ENCODE measurements at places on chromosomes 1 and 21.

DNA sequence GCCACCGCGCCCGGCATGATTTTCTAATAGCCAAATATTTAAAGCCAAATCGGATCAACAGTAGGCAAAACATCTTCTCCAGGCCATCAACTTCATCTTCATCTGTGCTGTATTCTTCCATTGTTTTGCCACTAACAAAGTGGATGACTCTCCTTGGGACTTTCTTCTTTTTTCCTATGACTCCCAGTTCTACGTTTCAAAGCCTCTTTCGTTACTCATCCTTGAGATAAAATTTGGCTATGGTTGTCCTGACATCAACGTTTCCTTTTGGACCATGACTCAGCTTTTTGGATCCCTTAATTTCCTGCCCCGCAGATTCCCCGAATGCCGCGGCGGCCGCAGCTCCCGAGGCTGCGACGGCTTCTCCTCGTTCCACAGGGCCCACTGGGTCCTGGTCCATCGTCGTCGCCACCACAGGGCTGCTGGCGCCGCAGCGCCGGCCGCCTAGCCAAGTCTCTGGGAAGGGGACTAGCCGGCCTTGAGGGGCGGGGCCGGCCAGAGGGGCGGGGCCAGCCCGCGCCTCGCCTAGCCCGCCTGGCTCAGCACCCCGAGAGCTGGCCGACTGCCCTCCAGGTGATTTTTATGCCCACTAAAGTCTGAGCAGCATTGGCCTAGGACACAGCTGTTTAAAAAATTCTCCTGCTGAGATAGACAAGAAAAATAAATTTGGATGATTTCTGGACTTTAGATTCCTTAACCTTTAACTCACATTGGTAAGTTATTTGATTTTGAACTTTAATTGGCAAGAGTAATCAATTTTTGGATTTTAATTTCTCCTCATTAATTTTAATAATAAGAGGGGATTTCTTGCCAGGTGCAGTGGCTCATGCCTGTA lies 93.9 kb downstream of the ADCY10 start:
- DNase-seq: peak; percentile 82

DNA sequence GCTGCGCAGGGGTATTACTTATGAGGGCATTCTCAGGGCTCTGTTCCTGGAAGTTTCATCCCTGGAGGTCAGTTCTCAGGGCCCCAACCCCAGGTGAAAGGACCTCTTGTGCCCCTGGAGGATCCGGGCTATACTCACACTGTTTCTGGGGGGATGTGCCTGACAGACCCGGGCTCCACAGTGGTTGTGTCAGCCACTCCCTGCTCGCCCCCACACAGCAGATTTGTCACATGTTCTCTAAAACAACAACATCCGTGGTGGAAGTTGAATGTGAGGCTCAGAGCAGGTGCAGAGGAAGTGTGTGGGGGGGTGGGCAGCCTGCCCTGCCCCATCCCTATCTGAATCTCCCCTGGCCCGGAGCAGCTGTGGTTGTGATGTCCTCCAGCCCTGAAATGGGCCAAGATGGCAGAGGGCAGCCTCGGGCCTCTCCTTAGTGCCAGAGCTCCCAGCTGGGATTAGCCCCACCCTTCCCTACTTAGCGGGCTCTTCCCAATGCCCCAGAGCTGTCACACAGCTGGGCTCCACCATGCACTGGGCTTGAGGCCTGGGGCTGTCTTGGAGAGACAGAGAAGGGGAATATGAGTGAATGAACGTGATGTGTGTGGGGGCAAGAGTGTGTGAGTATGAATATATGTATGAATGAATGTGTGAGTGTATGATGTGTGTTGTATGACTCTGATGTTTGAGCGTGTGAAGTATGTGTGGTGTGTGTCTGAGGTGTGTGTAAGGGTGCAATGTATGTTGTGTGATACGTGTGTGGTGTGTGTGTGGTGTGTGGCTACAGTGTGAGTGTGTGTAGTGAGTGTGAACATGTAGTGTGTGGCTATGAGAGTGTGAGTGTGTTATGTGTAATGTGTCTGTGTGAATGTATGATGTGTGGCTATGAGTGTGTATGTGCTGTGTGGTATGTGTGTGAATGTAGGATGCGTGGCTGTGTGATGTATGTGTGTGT lies 1.5 kb upstream of the FCMR start:
- DNase-seq: no peak

GRCh38 chr1:80158771-80159170 lies 1152.2 kb upstream of the ADGRL4 start:
- no peak for DNase-seq

GRCh38 chr21:44760376-44760775 lies 41.2 kb downstream of the UBE2G2 start:
- DNase-seq: no peak

DNA sequence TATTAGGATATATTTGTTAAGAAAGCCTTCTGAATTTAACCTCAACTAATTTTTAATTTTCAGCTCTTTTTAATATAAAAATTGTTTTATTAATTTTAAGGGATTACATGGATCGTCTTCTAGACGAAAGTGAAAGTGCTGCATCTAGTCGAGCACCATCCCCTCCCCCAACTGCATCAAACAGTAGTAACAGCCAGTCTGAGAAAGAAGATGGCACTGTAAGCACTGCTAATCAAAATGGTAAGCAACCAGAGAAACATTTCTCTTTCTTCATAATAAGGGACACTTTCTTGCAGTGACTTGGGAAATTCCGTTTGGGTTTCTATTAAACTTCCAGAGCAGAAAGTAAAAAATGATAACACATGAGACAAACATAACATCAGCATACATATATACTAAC lies 56.9 kb downstream of the MIER1 start:
- DNase-seq: no peak

- DNase-seq: no peak
Measured at GRCh38 chr1:46528297-46528955, 23.0 kb downstream of the KNCN start.

- no peak for DNase-seq
Measured at GRCh38 chr1:64962441-64962840, 3.9 kb downstream of the JAK1 start.

DNA sequence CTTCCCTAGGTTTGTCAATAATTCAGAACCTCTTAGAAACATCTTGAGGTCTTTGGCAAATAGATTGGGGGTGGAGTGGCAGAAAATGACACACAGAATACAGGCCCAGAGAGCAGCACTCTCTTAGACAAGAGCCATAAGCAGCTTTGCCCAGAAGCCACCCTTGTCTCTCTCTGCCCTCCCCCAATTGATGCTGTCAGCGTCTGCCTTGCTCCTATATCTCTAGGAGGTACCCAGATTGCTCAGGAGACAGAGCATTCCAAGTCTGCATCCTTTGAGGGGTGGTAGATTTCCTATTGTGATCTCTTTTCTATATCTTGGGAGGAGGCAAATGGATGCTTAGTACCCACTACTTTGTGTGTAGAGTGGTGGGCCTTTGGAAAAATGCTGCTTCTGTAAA lies 1.8 kb downstream of the RGL1 start:
- DNase-seq: no peak

DNA sequence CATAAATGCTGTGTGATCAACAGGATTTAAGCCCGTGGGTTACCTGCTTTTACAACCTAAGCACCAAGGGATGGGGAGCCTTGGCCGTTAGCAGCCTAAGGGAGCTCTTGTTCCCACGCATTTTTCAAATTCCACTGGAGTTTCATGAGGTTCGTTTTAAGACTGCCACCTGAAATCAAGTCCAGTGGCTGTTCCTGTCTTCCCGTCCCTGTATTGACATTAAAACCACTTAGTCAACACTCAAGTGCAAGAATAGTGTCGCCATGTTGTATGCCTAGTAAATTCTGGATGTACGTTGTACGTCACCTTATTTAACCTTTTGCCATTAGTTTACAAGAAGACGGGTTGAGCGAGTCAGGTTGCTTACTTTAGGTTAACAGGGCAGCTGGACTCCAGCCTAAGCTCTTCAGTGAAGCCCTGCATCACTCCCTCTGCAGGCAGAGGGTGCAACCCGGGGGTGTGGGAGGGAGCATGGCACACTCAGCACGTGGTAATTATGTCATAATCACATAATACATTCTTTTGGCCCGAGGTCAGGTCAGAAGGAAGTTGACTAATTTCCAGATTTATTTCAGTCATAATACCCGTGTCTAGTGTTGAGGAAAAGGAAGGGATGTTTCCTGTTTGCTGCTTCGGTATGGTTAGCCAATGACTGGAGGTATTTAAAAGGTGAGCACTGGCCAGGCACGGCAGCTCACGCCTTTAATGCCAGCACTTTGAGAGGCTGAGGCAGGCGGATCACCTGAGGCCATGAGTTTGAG lies 42.5 kb downstream of the CNST start:
- DNase-seq: peak; percentile 91

GRCh38 chr1:7845761-7846160 lies 7.1 kb downstream of the UTS2 start:
- DNase-seq: no peak

GRCh38 chr21:17427831-17428483 lies 84.9 kb upstream of the CXADR start:
- DNase-seq: no peak

DNA sequence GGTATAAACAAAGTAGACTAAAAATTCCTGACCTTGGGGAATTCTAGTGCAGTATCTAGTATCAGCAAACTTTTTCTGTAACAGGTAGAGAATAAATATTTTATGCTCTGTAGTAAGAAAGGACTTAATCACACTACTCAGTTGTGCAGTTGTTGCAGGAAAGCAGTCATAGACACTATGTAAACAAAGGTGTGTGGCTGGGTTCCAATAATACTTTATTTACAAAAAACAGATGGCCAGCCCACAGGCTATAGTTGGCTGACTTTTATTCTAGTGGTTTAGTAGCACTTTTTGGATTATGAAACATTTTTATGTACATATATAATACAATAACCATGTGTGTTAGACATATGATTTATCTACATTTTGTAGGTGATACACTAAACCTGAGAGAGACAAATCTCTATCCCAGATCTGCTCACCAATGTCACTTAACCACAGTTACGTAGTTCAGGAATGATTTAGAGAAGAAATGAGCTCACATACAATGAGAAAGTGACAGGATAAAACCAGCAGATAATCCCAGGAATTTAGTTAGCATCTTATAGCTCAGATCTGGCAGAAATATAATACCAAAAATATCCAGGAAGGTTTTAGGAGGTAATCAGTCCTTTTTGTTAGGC lies 56.1 kb downstream of the MIER1 start:
- DNase-seq: no peak

DNA sequence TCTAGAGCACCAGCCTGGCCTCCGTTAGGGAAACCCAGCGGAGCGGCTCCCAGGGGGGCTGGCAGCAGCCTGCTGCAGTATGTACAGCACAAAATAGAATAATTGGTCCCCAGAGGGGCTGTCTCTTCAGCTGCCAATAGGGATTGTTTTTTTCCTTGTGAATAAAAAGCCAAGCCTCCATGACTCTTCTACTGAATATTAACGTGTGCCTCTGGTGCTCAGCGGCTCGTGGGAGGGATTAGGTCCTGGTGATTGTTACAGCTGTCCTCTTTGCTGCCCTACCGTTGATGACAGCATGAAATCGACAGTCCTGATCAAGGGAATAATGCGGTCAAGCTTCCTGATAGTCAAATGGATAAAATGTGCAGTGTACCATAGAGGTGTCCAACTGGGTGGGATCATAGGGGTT lies 190.7 kb upstream of the RUNX1 start:
- DNase-seq: no peak

- no peak for DNase-seq
Measured at GRCh38 chr1:60978421-60979357, 103.7 kb upstream of the NFIA start.

DNA sequence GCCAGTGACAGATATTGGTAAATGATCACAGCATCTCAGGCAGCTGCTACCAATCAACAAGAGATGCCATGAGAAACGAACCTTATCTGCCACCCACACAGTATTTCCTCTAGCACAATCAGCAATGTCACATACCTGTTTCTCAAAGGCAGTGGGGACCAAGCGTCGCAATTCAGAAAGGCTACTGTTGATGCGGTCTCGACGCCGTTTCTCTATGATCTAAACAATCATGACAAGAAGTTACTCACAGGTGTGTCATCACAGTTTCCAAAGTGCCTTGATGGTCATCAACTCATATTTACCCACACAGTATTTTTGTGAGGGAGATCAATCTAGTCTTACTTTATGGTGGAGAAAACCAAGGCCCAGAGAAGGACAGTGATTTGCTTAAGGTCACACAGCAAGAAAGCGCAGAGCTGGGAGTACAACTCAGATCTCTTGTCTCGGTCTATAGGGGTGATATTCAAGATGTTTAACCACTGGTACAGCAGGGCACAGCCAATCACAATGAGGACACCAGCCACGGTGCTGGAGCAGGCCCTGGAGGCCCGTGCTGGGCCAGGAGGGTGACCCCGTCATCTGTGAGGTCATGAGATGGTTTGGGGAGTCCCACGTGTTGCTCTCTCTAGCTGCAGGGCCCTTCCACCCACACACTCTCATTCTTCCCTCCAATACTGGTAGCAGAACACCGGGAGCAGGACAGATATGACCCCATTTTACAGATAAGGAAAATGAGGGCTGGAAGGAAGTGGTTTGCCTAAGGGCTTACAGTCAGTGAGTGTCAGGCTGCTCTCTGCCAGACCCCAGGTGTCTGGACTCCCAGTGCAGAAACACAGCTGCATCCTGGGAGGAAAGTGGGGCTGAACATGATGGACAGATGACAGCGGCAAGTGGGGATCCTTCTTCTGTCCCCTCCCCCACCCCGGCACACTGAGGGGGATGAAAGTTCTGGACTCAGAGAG lies 7.8 kb downstream of the HEYL start:
- no peak for DNase-seq

GRCh38 chr1:91792489-91793071 lies 93.4 kb downstream of the TGFBR3 start:
- DNase-seq: no peak

GRCh38 chr1:179867493-179868330 lies 9.9 kb downstream of the TOR1AIP2 start:
- DNase-seq: peak; percentile 63

- DNase-seq: no peak
Measured at GRCh38 chr1:219379691-219380090, 206.0 kb downstream of the LYPLAL1 start.

DNA sequence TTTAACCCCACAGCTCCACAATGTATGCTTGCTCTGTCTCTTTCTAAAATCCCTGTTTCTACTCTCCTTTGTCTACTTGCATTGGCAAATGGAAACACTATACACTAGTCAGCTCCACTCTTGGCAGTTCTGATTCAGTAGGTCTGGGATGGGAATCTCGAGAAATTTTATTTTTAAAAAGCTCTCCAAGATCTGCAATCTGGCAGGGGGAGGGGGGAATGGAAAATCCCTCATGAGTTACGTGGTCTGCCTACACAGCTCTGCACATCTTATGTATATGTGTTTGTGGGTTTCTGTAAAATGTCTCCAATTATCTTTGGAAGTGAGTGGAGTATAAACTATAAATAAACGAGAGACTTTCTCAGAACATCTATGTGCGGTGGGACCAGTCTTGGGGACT lies 9.9 kb upstream of the GALNT2 start:
- no peak for DNase-seq

DNA sequence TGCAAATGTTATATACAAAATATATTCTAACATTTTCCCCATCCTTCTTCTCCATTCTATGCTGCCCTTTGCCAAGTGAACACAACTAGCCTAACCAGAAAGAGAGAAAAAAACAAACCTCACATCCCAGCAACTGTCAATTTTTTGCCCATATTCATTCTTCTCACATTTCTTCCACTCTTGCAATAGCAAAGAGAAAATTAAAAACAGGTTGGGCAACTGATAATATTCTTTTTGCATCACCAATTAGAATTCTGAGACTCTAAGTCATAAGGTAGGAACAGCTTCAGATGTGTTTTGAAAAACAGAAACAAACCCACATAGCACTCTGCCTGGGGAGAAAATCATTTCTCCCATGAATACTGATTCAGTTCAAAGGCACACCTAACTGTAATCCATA lies 25.2 kb upstream of the EXO1 start:
- DNase-seq: no peak

GRCh38 chr1:206558794-206559671 lies 51.7 kb downstream of the RASSF5 start:
- DNase-seq: no peak
